ENCODE measurements at places on chromosomes 5 and 9.

- no peak for DNase-seq
Observed at GRCh38 chr5:72013766-72014624, 93.3 kb upstream of the MAP1B start.

DNA sequence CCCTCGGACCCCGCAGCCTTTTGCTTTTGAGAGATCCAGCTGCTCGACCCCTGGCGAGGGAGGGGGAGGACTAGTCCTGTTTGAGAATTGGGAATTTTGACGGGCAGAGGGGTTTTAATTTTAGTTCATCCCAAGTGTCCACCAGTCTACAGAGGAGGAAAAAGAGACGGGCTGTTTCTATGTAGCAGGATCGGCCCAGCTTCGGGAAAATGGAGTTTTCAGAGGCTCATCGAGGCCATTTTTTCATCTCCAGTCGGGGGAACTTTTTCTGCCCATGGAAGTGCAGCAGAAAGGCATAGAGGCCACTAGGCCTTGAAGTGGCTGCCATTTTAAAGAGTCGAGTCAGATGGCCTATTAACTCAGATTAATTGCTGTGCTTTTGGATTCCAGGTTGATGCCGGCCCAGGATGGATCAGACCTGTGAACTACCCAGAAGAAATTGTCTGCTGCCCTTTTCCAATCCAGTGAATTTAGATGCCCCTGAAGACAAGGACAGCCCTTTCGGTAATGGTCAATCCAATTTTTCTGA is 1.2 kb downstream of the NSD1 start:
- DNase-seq, result no peak

DNA sequence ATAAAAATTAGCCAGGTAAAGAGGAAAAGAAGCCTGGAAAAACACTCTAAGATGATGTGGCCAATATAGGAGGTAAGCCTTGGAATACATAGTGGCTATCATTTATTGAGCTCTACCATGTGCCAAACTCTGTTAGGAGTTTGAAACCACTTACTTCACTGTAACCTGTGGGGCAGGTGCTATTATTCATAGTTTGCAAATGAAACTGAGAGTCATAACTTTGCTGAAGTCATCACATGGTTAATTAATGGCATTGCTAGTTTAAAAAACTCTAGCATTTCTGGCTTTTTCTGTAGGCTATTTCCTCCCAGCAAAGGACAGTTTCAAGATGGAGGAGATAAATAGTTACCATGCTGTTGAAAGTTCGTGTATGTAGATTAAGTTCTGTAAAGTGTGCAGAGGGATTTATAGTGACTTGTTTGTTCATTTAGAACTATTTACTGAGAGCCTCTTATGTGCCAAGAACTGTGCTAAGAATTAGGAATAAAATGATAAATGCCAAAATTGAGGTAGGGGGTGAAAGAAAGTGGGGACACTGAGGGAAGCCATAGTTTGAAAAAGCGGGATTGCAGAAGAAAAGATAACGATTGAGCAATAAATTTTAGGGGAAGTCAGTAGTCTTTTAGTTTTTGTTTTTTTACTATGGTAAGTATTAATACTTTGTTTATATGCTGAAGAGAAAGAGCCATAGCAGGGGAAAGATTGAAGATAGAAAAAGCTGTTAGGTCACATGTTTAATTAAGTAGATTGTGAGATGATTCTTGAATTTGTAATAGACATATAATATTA is 57.2 kb downstream of the WDR70 start:
- DNase-seq, result no peak

DNA sequence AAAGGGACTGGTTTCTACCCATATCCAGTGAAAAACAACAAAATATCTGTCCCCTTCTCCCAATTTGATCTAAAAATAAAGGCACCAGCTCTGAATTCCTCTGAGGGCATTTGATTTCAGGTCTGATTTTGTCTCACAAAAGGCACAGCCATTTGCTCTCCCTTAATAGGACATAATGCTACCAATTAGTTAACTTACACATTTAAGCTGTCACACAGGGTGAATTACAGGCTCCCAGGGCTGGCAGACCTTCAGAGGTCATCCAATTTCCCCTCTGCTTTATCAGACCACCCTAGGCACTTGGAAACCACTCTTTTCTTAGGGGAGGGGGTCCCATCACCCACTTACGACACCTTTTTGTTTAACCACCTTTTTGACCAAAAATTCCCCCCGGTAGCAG is 319.9 kb downstream of the SPOCK1 start:
- no peak for DNase-seq

DNA sequence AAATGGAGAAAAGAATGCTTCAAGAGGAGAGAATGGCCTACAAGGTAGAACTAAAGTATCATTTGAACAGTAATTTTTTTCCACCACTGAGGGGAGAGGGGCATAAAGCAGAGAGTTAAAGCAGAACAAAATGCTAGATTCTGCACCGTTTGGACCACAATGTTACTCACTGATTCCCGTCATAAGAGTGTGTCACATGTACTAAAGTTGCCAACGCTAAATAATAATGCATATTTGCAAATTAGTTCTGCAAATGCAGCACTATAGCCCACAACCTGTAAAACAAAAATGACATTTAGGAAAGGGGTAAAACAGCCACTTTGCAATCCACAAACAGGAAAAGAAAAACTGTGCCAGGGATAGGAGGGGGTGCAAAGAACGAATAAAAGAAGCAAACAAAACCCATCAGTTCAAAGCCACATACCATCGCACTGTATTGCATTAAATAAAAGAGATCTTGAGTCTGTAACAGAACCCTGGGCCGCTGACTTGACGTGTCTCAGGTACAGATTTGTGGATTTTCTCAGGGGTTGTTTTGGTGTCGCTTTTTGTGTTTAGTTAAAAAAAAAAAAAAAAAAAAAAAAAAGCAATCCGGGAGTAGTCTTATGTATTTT is 7.7 kb upstream of the NFIB start:
- DNase-seq, result no peak

- no peak for DNase-seq
Observed at GRCh38 chr9:4689021-4689420, 9.7 kb downstream of the CDC37L1 start.
